ENCODE measurements at places on chromosomes 6 and 20.

- no peak for DNase-seq
Observed at GRCh38 chr6:109182578-109182977, 87.3 kb downstream of the CEP57L1 start.

GRCh38 chr20:1390581-1391403 lies 2.1 kb downstream of the FKBP1A start:
- no peak for DNase-seq

DNA sequence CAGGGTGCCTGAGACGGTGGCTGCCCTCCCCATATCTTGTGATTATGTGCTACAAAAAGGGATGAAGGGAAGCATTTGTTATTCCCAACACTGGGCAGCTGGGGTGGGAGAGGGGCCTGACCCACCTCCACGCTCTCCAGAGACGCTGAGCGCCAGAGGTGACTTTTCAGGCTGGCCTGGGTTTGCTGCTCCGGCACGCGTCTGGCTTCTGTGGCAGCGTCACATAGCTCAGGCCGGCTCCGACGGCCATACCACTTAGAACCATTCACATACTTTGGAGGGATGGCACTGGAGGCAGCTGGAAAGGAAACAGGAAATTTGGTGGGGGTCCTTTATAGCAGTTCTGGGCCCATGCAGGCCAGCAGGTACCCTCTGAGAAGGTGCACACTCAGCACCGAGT lies 72.6 kb downstream of the NINL start:
- DNase-seq, result no peak

DNA sequence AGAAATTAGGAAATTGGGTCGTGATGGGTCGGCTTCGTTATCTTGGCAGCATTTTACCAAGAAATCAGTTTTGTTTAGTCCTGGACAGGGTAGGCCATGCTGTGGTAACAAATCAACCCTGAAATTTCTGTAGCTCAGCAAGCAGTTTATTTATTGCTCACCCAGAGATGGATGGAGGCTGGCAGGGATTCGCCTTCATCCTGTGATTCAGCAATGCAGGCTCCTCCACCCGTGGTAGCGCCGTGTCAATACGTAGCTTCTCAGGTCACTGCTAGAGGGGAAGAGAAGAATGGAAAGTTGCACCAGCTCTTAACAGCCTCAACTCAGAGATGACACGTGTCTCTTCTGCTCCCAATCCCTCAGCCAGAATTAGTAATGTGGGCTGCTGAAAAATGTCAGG lies 157.0 kb upstream of the SGK1 start:
- no peak for DNase-seq

DNA sequence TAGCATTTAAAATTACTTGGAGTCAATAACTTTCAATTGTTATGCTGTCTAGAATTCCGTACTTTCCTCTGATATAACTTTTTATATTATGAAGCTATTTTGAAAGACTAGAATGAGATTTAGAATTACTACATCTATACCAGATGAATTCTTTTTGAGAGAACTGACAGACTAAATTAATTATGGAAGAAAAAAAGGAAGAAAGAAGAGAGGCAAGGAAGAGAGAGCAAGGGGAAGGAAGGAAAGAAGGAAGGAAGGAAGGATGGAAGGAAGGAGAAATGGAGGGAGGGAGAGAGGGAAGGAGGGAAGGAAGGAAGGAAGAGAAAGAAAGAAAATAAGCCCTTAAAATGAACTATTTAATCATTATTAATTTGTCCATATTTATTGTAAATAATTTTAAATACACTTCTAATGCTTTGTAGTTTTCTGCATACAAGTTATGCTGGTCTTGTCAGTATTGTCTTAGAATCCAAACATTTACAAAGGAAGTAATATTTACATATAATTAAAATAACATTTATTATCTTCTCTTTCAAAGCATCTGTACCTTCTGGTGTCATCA lies 280.4 kb upstream of the HSF2 start:
- no peak for DNase-seq

DNA sequence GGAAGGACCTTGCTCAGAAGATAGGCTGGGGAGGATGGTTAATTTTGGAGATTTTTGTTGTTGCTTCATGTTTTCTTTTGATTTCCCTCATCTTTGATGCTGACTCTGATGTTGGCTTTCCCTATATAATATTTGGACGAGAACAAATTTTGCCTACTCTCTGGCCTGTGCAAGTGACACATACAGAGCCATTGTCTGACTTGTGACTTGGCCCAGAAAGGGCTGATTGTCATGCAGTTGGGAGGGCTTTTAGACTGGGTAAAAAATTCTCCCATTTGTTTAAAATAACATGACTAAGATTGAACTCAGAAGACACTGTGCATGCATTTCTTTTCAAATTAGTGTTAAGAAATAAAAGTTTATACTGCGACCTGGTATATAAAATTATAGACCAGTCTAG lies 98.6 kb upstream of the SUPT3H start:
- DNase-seq, result no peak

DNA sequence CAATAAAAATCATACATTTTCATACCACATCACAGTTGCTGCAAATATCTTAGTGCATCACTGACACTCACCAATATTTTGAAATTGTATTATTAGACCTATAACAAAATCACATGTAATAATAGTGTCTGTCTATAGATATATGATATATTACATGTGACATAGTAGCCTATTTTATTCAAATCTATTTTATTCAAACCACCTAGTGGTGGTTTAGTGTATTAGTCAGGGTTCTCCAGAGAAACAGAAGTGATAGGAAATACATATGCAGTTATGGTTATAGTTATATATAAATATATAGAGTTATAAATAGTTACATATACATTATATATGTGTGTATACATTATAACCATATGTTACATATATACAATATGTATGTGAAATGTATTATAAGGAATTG lies 366.5 kb upstream of the ARID1B start:
- DNase-seq, result no peak

- no peak for DNase-seq
Observed at GRCh38 chr6:26183581-26184366, 96.5 kb downstream of the HFE start.

DNA sequence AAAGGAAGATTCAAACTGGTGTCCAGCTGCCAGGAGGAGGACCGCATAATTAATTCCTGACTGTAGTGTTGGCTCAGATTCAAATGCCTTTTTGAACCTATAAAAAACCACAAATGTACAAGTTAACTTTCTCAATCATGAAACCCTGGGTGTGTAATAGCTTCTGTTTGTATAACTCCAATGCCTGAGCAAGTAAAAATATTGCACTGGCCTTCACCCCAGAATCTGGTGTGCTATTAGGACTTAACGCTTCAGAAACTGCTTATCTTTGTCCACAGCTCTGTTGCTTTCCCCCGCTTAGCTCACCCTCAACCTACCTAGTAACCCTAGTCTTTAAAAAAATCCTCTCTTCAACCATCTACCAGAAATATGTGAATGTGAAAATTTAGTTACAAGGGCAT lies 119.1 kb upstream of the MAP7 start:
- DNase-seq, result peak; percentile 0

DNA sequence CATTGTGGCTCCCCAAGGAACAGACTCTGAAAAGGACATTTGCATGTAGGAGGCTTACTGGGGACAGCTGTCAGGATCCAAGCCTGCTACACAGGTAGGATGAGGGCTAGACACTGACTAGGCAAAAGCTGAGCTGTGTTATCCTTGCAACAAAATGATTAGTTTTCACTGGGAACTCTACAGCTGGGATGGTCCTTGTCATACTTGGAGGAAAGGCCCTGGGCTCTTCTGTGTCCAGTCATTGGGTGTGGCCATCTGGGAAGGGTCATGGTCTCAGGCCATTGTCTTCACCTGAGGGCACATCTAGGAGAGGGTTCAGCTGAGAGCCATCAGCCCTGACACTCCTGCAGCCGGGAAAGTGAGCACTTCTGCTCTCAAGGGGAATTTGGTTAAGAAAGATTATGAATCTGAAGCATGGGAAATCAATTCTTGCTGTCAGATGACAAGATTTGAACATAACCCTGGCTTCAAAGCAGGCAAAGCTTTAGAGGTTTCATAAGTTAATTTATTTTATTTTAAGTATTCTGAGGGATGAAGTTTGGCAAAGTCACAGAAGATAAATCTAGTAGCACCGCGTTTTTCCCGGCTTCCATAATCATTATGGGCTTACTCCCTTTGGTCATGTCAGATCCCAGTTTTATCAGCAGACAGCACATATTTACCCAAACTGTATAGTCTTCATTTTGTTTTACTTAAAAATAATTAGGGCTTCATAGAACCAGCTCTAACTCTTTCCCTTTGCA lies 78.4 kb upstream of the SLC22A23 start:
- DNase-seq, result no peak

DNA sequence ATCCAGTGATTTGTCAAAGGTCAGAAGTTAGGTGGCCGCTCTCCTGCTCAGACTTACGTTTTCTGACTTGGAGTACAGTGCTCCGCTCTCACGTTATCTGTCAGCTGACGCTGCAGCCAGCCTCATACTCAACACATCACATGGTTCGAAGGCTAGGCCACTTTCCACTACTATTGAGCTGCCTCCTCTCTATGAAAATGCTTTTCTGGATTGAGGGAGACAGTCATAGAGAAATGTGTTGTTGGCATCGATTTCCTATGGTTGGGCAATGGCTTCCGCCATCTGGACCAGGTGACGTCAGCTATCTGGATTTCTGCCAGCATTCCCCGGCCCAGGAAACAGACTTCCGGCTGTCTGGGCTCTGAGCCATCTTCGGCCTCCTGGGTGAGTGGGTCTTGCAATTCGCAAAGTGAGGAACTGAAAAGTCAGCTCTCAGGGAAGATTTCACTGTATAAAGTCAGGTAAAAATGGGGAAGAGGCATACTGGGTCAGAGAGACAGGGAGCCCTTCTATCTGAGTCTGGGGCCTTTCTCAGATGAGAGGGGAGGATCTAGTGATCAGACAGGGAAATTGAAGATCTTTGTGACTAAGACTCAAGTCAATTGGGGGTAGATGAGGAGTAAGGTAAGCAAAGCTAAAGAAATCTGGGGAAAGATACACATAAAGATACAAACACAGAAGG lies 37.5 kb upstream of the IER3 start:
- DNase-seq, result peak; percentile 97

- no peak for DNase-seq
Observed at GRCh38 chr6:113662688-113663333, 194.3 kb upstream of the MARCKS start.

- no peak for DNase-seq
Observed at GRCh38 chr6:152308306-152308705, 328.9 kb downstream of the SYNE1 start.

DNA sequence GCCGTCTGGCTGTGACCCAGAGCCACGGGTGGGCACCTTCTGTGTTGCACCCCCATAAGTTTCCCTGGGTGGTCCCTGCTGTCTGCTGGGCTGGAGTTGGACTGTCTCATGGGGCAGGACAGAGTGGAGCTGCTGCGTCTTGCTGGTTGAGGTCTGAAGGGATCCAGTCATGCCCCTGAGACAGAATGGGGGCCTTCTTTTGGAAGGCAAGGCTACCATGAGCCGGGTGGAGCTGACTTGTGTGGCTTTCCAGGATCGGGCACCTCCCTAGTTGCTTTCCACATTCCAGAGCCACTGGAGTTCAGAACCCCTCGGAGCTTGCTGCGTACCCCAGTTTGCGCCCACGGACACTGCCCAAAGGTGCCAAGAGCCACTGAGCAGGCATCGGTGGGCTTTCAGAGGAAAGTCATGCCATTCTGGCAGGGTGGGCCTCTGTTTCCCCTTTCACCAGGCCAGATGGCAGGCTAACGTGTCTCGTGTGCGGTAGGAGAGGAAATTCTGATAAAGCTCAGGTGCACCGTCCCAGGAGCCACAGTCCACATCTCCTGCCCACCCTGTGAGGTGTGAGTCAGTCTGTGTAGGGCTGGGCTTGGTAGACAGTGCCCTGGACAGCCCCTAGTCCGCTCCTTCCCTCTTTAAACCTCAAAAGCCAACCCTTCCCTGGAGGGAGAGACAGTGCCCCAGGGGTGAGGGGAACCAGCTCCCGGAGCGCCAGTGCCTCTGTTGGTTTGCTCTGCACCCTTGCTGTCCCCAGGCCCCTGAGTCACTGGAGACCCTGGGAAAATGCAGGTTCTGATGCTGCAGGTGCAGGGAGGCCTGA lies 125.3 kb downstream of the SYCP2 start:
- DNase-seq, result no peak

DNA sequence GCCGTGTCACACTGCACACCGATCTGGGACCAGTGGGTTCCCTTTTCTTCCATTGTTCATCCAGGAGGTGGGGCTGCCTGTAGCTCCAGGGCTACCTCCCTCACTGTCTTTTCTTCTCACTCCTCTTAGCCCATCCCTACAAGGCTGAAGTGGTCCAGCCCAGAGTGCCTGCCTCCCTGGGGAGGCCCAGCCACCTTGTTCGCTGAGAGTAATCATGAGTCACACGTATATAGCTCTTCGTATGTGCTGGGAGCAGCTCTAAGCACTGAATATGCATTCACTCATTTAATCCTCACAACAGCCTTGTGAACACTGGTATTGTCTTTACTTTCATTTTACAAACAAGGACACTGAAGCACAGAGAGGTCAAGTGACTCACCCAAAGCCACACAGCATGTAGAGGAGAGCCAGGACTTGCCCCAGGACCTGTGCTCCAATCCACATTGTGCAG lies 14.7 kb upstream of the CCDC167 start:
- DNase-seq, result no peak

GRCh38 chr6:47366335-47366890 lies 56.7 kb upstream of the TNFRSF21 start:
- no peak for DNase-seq

DNA sequence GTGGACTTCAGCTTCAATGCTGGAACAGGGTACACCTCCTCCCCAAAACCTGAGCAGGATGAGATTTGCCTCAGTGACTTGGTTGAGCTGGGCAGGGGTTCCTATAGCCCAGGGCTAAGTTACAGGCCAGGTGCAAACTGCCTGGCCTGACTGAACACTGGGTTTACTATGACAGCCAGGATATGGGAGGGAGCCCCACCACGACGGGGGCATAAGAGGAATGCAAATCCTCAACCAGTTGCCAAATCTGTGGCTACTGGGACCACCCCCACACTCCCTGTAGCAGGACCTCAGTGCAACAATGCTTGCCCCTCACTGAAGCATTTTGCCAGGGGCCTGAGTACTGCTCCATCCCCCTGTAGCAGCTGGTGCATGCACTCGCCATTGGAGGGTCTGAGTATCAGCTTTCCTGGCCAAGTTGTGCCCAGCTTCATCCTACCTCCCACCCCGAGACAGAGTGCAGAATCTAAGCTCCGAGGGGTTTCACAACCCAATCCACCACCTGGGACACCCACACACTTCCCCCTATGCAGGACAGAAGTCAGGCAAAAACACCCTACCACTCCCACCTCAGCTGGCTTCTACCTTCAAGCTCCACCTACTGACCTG lies 27.6 kb downstream of the TREML4 start:
- DNase-seq, result no peak

GRCh38 chr6:18023891-18024290 lies 36.5 kb upstream of the KIF13A start:
- no peak for DNase-seq

GRCh38 chr20:58892141-58892931 lies 39.8 kb downstream of the GNAS start:
- peak; percentile 66 for DNase-seq

- no peak for DNase-seq
Observed at GRCh38 chr20:2473516-2473915, 2.9 kb upstream of the SNRPB start.

- no peak for DNase-seq
Observed at GRCh38 chr6:159701413-159701999, 8.5 kb upstream of the SOD2 start.

GRCh38 chr6:162751211-162751859 lies 23.6 kb downstream of the PACRG start:
- no peak for DNase-seq

Measured in NCI-H446 treated with DMSO at 0.1 percent for 48 hours (cell line).